NCI-H2081 (cell line): ENCODE measurements at places on chromosomes 5 and 9.
A peak's percentile ranks its signal among the peaks of the same experiment; 100 is the strongest.

DNA sequence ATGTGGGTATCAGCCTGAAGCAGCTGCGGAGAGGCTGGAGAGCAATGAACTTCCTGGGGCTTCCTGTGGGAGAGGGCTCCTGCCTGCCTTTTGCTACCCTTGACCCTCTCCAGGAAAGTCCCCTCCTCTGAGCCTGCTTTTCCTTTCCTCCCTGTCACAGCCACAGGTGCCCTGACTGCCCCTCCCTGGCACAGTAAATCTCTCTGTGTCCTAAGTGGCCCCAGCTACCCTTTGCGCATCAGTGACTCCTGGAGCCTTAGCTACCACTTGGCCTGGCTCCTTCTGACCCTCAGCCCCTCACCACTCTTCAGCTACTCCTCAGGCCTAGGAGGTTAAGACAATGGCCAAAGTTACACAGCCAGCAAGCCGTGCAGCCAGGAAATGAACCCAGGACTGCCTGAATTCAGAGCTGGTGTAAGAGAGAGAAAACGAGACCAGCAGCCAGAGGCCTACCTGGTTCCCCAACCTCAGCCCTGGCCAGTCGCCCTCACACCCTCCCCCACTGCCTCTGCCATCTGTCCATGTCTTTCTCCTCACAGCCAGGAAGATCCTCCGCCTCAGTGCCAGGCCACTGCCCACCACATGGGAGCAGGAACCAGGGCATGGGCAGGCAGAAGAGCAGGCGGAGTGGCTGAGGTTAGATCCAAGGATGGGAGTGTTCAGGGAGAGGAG lies 18.6 kb downstream of the CNTFR start:
- no peak for DNase-seq

- no peak for DNase-seq
Measured at GRCh38 chr5:35438288-35438687, 179.4 kb upstream of the SPEF2 start.

DNA sequence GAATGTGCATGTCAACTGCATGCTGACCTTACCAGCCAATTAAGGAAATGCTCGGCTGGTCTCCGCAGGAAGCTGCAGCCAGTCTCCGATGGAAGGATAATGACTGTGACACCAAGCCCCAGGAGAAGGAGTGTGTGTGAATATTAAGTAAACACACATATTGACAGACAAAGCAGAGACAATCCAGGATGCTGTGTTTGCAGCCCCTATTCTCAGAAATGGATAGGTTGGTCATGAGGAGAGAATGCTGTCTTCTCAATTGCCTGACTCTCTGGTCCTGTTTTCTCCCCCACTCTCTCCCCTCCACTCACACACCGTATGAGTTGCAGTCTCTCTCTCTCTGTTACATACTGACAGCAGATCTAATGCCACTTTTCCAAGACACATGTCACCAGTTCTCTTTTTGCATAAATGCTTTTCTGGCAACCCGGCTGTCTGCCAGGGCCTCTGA lies 85.7 kb downstream of the EPB41L4A start:
- peak; percentile 5 for DNase-seq

DNA sequence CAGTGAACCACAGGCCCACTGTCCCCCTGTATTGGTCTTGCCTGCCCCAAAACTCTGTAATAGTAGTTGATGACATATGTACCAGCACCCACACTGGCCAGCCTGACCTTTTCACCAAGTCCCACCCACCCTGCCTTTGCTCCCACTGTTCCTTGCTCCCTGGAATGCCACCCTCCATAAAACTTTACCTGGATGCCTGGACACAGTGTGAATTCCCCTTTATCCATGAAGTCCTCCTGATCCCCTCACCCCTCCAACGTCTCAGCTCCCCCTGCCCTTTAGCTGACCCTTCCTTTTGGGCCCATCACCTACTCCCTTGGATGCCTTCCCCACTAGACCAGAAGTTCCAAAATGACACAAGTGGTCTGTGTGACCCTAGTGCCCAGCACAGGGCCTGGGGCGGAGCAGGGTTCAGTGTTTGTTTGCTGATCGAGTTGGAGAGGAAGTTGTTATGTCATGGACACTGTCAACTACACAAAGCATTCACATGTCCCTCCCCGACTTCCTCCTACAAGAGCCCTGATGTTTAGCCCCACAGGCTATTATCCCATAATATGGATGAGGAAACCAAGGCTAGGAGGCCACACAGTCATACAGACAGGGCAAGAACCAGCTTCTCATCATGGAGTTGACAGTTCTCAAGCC lies 16.1 kb downstream of the AMBP start:
- DNase-seq, result no peak

GRCh38 chr9:23123048-23123632 lies 676.5 kb downstream of the DMRTA1 start:
- peak; percentile 50 for DNase-seq

DNA sequence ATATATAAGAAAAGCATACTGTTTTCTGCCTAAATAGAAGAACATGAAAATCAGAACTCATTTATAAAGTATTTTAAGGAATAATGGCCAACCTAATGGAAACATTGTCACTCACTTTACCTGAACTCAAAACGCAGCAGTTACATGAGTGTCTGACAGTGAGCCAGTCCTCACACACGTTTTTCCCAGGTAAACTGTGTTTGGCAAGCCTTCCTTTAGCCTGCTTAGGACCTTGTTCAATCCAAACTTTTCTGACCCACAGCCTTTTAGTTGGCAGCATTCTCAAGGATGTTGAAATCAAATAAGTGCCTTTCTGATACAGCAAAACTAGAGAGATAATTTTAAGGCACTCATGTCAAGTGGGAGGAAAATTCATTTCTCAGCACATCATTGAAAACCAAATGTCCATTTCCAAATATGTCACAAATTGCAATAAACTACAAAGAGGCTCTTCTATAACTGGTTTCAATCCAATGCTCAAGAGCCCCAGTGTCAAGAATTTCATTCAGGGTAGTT lies 83.5 kb upstream of the SPDL1 start:
- DNase-seq, result no peak
